ENCODE measurements at places on chromosomes 1 and 21.

- no peak for DNase-seq
Observed at GRCh38 chr1:191125950-191126349, 648.3 kb upstream of the BRINP3 start.

DNA sequence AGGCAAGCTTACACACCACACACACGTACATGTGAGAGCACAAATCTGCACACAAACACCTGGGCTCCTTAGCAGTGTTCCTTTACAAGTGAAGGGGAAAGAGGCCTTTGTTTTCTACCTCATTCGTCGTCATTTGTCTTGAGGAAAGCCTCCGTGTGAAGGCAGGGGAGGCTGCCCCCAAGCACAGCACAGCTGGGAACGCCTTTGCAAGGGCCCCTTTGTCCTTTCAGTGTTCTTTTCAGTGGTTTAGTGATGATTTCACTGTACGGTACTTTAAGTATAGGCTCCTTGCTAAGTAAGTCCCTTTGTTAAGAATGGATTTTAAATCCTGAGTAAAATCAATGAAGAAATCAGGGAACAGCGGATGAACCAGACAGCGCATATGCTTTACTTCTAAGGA lies 94.1 kb downstream of the PGBD5 start:
- DNase-seq = no peak

DNA sequence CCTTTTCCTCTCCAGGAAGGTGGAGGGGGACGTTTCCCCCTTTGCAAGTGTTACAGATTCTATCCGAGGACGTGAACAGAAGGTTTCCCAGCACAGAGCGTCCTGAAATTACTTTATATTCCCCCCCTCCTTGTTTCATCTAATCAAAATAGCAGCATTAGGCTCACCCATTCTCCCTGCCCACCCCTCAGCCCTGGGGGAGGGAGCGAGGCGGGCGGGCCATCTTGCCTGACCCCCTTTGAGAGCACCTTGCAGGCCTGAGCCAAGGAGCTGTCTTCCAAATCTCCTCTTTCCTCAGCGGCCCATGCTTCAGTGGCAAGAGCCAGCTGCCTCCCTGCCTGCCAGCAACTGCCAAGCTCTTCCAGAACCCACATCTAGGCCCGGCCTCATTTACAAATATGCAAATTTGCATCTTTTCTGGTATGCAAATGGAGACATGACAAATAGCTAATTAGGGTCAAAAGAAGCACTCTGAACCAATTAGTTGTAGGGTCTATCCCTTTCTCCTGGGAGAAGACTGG lies 69.1 kb upstream of the POU3F1 start:
- no peak for DNase-seq

- no peak for DNase-seq
Observed at GRCh38 chr1:46246548-46247435, 771 bp upstream of the RAD54L start.

DNA sequence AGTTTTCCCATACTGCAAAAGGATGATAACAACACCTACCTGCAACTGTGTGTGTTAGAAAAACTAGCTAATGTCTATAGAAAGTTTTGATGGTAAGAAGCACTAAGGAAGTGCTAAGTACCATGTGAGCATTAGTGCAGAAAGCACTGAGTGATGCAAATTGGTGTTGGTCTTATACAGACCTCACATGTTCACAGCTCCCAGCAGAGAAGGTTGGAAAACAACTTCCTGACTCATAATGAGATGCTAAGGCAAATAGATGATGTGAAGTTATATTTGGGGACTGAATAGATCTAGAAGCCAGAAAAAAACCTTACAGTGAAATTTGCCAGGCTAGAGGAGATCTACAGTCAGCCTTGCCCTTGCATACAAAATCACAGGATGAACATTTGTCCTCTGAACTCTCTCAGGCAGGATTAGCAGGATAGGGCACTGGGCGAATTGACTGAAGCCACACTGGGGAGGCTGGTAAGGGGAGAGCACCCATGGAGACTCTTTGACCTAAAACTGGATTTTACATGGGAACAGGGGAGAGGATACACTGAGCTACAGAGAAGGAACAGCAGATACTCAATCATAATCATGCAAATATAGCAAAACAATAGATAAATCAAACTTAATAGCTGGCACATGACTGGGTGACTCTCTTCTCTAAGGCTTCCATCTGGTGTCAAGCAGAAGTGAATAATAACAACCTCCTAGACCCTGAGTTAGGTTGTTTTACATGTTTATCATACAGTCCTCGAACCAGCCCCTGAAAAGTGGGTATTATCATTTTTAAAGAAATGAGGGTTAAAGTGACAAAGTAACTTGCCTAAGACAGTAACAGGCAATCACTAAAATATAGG lies 61.3 kb downstream of the ASTN1 start:
- DNase-seq = no peak

GRCh38 chr21:14968821-14969220 lies 96.0 kb downstream of the NRIP1 start:
- DNase-seq = no peak

DNA sequence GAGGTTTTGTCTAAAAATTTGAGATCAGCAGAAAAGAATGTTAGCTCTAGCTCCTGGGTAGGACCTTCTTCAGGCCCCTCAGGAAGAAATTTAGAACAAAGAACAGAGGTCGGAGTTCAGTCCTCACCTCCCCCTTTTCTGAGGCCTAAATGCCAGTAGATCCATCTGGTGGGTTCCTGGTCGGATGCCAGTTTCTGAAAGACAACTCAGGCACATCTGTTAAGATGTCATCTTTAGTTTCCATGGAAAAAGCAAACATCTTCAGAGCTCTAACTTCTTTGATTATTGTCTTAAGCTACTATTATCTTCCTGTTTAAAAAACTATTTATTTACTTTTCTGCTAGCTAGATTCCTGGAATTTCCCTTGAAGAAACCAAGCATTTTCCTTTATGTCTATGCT lies 37.1 kb upstream of the USP25 start:
- DNase-seq = no peak

DNA sequence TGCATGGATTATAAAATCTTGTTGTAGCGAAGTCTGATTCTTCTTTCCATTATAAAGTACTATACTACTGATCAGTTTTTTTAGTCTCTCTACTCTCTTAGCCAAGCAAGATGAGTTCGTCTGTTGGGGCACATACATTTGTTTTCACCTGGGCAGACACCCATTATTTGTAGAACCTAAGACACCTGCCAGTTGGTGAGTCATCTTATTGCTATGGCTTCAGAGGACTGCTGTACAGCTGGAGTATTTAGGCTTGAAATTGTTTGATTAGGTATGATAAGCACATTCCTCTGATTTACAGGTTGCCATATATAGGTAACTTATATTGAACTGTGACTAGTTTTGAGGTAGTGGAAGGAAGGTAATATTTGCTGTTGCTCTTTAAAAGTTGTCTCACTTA lies 17.2 kb downstream of the RBM15 start:
- DNase-seq = no peak

DNA sequence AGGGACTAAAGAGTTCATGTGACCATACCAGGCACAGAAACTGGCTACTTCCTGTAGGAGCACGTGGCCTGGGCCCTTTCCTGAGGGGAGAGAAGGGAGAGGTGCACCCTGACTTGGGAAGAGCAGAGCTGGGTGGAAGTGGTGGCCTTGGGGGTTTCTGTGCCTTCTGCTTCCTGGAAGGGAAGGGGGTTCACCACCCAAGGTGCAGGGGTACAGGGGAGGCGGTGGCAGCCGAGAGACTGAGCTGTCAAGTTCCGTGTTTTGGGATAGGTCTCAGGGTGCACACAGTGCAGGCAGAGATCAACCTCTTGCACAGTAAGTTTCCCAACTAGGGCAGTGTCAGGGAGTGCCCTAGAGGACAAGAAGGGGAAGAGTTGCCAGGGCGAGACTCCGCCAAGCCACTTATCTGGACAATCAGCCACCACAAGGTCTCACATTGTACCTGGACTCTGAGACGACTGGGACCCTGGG lies 10.1 kb downstream of the HECTD3 start:
- no peak for DNase-seq

GRCh38 chr1:18504609-18505008 lies 23.9 kb downstream of the KLHDC7A start:
- no peak for DNase-seq

- no peak for DNase-seq
Observed at GRCh38 chr1:9397047-9397446, 104.4 kb downstream of the SPSB1 start.

DNA sequence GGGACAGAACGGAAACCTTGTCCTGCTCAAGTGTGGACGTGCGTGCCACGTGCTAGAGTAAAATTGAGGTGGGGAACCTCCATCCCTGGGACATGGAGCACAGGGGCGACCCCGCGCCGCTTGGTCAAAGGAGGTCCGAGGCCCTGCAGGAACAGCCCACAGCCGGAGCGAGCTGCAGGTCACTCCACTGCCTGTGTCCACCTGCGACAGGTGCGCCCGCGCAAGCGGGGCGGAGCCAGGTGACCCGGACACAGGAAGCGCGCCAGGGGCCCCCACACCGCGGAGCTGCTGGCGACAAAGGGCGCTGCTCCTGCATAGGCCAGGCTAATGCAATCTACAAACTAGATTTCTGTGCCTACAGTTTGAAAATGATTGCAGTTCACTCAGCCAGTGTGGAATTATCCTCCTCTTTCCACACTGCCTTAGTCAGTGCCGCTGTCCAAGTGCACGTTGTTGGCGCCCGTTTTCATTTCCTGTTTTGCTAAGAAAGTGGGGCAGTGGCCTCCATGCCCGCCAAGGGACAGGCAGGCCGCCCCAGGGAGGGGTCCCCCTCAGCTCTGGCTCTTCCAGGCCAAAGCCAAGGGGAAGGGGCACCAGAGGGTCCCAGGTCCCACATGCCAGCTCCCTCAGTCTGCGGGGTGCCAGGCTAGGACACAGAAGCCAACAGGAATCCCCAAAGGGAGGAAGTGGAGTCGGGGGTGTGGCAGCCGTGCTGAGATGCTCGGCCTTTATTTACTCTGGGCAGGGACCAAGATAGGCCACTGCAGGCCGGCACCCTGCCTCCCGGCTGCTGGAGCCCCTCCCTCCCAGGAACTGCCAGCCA lies 4.3 kb upstream of the NADK start:
- no peak for DNase-seq

- DNase-seq = no peak
Observed at GRCh38 chr1:198906739-198907422, 268.0 kb downstream of the PTPRC start.

DNA sequence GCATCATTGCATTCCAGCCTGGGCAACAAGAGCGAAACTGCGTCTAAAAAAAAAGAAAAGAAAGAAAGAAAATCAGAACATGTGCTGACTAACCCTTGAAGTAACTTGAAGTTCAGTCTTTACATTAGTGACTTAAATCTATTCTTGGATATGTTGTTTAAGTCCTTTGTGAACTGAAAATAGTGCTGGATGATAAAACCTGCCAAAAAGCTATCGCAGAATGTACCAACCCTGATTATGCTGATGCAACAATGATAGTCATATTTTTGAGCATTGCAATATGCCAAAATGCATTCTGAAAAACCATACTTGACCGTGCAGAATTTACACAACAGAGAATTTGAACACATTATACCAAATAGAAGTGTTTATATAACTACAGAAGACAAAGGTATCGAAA lies 30.7 kb downstream of the SHISAL2A start:
- no peak for DNase-seq

DNA sequence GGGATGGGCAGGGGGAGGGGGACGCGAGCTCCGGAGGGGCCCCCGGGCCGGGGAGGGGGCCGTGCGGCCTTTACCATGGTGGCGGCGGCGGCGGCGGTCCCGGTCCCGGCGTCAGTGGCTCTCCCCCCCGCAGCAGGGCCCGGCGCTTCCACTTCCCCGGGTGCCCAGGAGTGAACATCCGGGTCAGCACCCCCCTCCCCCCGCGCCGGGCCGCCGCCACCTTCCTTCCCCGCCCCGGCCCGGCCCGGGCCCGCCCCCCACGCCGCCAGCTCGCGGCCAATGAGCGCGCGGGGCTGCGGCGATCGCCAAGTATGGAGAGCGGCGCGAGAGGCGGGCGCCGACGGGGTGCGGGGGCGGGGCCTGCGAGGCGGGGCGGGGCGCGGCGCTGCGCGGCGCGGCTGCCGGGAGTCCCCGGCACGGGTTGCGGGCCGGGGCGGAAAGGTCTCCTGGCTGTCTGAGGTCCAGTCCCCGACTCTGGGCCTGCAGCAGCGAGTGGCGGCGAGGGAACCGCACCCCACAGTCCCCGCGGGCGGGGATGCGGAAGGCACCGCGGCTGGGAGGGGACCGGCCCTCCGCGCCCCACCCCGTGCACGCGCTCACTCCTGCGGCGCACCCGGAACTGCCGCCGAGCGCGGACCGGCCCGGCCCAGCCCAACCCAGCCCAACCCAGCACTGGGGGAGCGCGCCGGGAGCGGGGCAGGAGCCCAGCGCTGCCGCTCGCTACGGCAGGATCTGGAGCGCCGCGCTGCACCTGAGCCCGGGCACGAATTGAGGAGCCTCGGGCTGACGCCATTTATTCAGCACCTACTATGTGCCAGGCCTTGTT lies at the start of gene CAPZB:
Gene CAPZB, minus strand, starts transcription at position 178 of the 826 bp plus-strand sequence. Its CDS starts 101 bp downstream, at position 77.
- DNase-seq = peak; percentile 84

GRCh38 chr1:234722904-234723720 lies 113.1 kb upstream of the IRF2BP2 start:
- DNase-seq = no peak
